ENCODE measurements at places on chromosomes 2 and 18. TPM values are rescaled to one million over a fixed set of nuclear protein-coding genes. Genes with fewer than 3 reads are reported as not detected.

The TYW5 gene
- total RNA-seq, result 19.4 TPM

The KIF5C gene
- total RNA-seq, result 340 TPM

The REEP1 gene
- 75.8 TPM for total RNA-seq

DNA sequence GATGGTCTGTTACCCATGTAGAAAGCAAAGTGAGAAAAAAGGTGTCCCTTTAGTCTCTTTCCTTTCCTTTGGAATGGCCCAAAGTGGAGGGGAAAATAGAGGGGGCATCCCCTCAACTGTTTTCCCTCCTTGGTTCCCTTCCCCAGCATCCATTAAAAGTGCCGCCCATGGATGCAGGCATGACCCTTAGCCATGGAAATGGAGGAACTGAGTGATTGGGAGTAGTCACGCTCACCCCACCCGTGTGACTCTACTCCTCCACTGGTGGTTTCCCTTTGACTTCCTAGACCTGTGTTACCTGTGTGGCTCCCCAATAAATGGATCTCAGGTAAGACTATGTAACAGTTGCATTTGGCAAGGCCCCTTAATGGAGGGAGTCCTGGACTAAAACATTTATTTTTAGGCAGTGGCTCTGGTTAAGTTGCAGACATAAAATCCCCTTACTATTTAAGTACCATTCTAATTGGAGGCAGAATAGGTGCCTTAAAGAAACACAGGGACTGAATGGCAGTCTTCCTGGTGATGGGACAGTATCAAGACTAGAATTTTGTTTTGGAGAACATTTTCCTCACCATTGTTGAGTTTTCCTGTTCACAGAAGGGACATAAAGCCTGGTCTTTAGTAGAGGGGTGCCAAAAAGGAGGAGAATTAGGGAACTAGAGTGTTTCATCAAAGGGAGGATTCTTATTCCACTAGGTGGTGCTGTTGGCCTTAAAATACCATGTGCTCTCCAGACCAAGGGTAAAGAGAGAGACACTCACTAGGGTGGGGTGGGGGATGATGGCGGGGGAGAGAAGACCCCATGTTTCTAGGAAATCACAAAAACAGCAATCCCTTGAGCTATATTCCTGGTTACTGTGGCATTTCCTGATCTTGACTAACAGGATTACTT lies 25.7 kb upstream of the PLA2R1 start:
- no peak for DNase-seq

DNA sequence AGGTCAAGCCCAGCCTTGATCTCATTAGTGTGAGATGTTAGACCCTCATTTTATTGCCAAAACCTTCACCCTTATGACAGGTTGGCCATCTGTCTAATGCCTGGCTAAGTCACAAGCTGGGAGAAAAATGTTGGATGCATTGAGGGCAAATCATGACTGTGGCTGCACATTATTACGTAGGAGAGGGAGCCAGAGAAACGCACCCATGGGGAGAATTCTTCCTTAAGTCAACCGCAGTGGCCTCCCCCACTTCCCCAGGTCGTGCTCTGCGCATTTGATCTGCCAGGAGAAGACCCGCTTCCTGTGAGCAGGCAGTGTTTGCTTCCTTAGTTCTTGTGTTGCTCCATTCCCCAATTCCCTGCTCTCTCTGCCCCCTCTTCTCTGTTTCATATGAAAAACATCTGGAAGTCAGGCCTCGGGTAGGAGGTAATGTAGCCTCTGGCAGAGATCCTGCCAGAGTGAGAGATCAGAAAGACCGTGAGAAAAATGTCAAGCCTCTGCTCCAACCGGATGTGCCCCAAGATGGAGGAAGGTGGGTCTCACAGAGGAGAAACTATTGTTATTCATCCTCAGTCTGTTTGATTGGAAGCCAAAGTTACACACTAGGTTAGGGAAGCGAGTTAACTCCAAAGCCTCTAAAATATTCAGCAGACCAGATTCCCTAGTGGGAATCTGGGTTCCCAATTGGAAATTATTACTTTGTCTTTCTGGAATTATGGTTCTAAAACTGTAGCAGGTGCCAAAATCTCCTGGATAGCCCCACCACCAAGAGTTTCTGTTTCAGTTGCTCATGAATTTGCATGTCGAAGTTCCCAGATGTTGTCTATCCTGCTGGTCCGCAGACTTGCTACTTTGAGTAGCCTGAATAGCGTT lies 144.3 kb upstream of the PELI1 start:
- DNase-seq, result no peak

The RNU2-63P gene
- total RNA-seq, result not detected

- peak; percentile 17 for DNase-seq
These were observed 50.8 kb downstream of the WIPF1 start for GRCh38 chr2:174546519-174547506.

The SLC9A4 gene
- total RNA-seq, result not detected

- no peak for DNase-seq
These were observed 214.5 kb upstream of the FBXO11 start for GRCh38 chr2:48120759-48121242.

DNA sequence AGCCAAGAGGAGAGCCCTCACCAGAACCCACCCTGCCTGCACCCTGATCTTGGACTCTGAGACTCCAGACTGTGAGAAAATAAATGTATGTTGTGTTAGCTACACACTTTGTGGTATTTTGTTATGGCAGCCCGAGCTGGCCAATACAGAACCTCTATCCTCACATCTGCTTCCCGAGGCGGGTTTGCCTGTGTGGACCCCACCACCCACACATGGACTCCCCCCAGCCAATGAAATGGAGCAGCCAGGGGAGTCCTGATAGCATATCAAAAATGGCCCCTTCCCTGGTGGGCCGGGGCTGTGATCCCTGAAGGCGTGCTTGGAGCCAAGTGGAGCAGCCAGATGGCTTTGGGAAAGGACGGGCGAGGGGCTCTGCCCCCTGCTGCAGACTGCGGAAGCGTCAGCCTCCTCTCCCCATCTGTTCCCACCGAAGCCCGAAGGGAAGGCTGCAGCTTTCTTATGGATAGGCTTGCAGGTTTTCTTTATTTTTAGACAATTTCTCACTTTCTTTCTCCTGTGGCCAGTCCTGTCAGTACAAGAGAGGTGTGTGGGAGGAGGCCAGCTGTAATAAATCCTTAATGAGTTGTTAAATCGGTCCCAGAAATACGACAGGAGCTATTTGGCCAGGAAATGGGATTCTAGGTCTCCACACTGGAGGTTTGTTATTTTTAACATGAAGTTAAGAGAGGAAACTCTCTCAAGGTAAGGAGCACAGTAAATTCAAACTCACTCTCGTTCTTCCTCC lies 34.4 kb downstream of the TEX51 start:
- no peak for DNase-seq

DNA sequence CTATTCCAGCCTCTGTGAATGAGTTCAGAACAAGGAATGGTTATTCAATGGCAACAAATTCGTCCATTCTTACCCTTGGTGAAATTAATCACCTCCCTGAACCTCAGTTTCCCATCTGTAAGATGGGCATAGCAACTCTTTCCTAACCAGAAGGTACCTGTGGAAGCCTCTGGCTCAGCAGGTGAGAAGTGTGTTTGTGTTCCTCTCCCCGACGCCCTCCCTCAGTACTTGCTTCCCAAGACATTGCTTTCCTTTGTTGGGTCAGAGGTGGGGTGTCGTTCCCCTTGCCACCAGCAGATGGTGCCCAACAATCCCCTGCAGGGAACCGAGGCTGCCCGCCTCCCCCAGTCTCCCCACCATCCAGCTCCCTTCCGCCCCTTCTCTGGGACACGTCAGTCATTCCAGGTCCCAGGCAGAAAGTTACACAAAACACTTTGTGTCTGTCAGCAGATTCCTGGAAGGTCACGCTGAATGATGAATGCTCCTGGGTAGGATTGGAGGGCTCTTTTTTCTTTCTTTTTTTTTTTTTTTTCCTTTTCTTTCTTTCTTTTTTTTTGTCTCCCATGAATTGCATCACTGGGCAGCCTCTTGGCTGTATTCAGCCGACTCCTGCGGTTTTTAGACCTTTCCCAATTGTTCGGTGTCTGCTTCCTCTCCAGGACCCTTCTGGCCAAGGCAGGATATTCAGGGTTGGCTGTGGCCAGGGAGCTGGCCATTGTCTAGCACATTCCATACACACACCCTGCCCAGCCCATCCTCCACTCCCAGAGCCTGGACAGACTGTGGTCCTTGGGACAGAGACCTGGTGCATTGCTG lies 117.3 kb downstream of the LPIN1 start:
- DNase-seq, result peak; percentile 47

- DNase-seq, result no peak
These were observed 30.4 kb downstream of the BMPR2 start for GRCh38 chr2:202406445-202406978.

GRCh38 chr2:3099145-3099859 lies 278.3 kb downstream of the EIPR1 start:
- no peak for DNase-seq

- DNase-seq, result peak; percentile 18
These were observed 27.6 kb upstream of the SOCS6 start for GRCh38 chr18:70261141-70261788.

GRCh38 chr2:43851011-43851980 lies 12.5 kb downstream of the ABCG8 start:
- no peak for DNase-seq

GRCh38 chr2:30275256-30275655 lies 43.9 kb downstream of the LBH start:
- DNase-seq, result no peak

GRCh38 chr18:23828426-23828825 lies 139.2 kb downstream of the LAMA3 start:
- DNase-seq, result no peak

GRCh38 chr2:163558251-163559021 lies 177.4 kb downstream of the FIGN start:
- no peak for DNase-seq

DNA sequence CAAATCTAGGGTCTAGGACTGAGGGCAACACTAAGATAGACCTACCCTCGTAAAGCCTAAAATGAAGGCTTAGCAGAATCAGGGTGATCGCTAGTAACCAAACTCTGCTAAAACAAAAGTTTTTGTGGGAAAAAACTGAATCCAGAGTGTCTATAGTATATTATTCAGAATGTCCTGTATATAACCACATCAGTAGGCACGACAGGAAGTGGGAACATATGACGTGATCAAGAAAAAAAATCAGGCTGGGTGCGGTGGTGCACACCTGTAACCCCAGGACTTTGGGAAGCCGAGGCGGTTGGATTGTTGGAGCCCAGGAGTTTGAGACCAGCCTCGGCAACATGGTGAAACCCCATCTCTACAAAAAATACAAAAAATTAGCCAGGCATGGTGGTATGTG lies 106.1 kb downstream of the UGGT1 start:
- no peak for DNase-seq

DNA sequence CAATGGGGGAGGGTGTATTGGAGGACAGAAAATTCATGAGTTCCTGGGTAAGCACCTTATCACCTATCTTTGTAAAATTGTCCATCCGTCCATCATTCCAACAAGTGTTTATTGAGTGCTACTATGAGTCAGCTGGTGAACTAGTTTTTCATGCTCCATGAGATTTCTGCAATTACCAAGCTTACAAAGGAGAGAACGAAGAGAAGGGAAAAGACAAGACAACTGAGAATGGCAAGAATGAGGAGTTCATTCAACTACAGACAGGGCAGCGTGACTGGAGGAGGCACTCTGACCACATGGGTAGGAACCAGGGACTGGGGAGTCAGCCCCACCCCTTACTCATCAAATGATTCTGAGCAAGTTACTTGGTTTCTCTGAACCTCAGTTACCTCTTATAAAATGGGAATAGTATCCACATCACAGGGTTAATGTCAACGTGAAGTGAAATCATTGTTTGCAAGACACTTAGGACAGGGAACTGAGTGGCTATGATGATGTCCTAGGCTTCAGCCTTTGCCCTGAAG lies 18.6 kb upstream of the TXNDC2 start:
- DNase-seq, result no peak

The PLGLB1 gene
- total RNA-seq, result 13.8 TPM

DNA sequence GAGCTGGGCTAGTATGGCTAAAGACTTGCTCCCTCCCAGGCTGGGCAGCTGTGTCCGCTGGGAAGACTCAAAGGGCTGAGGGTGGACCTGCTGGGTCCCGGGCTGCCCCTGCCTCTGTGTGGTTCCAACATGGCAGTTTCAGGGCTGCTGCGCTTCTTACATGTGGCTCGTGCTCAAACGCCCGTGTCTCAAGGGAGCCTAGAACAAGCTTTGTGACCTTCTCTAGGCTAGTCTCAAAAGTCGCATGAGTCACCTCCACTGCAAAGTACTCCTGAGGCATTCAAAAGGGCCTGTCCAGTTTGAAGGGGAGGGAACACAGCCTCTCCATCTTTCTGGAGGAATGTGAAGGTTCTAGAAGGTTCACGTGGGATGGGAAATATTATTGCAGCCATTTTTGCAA lies 44.7 kb upstream of the RAB31 start:
- DNase-seq, result no peak

- no peak for DNase-seq
These were observed 79.8 kb upstream of the MC4R start for GRCh38 chr18:60452421-60452820.

- no peak for DNase-seq
These were observed 157.3 kb downstream of the CDCA7 start for GRCh38 chr2:173511942-173512341.

GRCh38 chr2:1234731-1235308 lies 178.4 kb upstream of the TPO start:
- DNase-seq, result no peak

The TLX2 gene
- total RNA-seq, result not detected

The SLC4A3 gene
- total RNA-seq, result 20.9 TPM

DNA sequence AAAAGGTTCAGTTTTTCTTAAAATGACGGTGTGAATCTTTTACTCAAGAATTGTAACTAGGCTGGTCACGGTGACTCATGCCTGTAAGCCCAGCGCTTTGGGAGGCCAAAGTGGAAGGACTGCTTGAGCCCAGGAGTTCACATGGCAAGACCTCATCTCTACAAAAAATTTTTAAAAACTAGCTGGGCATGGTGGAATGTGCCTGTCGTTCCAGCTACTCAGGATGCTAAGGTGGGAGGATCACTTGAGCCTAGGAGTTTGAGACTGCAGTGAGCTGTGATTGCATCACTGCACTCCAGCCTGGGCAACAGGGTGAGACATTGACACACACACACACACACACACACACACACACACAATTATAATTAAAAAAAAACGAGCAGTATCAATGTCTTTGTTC lies 369.8 kb downstream of the DPP10 start:
- DNase-seq, result no peak

DNA sequence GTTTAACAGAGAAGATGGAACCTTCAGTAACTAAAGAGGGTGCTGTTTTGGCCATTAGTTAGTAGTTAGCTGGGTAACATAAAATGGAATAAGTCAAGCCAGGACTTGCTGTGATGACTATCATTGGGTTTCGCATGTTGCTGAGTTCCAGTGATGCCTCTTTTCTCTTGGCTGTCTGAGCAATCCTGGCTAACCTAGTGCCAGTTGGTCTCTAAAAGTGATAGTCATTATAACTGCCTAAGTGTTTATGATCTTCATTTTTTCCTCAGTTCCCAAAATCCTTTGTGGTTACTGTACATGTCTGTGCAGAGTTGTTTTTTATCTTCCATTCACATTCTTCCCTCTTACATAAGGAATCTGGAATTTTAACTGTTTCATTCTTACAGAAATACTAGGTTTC lies 33.4 kb downstream of the WDR43 start:
- no peak for DNase-seq

The ABCG5 gene
- total RNA-seq, result not detected

DNA sequence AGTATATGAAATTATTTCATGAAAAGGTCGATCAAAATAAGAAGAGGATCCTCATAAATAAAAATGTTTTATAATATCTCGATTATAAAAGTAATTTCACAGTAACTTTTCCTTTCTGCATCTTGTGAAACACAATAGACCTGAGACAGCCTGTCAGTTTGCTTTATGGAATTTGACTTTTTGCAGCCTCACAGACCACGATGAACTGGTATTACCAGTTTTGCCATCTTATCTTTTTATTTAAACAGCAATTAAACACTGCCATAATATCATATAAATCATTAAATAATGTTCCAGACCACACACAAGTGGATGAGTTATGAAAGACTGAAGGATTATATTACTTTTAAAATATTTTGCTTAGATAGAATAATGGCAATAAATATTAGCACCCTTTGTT lies 10.7 kb upstream of the GALNT3 start:
- DNase-seq, result no peak

The DSG3 gene
- total RNA-seq, result not detected
